ENCODE measurements at places on chromosomes 2 and 18.

- DNase-seq, result no peak
Measured at GRCh38 chr2:62303788-62304187, 107.9 kb downstream of the B3GNT2 start.

GRCh38 chr2:63249161-63249560 lies 198.5 kb downstream of the OTX1 start:
- DNase-seq, result no peak

GRCh38 chr2:162090109-162090508 lies 16.1 kb upstream of the DPP4 start:
- no peak for DNase-seq

- no peak for DNase-seq
Measured at GRCh38 chr2:3059141-3059925, 318.3 kb downstream of the EIPR1 start.

DNA sequence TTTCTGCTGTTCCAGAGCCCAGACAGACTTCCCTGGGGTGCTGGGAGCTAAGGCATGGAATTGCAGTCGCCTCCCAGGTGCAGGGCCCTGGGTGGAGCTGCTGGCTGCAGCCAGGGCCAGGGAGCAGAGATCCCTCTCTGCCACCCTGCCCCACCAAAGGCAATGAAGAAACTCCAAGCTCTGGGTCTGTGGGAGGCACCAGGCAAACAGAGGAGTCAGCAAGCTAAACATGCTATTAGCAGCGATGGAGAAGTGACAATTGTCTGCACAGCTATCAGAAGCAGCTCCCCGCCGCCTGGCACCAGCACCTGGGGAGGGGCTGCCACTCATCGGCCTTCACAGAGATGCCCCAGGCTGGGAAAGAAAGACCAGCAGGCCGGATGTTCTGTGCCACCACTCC lies 28.0 kb upstream of the COX5B start:
- no peak for DNase-seq

DNA sequence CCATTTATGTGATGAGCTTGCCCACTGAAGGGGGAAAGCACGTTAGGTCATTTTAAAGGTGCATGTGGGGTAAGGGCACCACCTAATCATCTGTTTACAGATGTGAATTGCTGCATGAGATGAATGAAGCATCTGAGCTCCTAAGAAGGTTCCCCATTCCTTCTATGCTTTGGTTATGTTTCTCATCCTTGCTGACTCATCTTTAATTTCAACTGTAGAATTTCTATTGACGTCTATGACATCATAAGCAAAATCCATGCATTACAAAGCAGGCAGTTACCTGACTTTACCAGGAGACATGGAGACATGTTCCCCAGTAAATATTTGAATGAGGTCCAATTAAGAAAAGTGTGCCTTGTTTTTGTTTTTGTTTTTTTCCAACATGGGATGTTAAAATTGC lies 2.8 kb downstream of the SNTG2 start:
- DNase-seq, result no peak

DNA sequence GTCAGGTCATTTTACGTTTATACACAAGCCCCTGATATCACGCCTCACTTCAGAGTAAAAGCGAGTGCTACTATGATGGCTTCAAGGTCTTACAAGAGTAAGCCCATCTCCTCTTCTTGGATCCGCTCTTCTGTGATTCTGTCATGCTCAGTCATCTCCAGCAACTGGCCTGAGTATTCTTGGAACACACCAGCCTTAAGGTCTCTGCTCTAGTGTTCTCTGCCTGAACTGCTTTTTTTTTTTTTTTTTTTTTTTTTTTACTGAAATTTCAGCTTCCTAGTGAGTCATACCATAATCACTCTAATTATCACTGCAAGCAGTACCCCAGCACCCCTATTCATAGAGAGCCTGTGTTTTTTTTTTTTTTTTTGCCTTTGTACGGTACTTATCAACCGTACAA lies 1228.9 kb downstream of the CNTNAP5 start:
- no peak for DNase-seq

DNA sequence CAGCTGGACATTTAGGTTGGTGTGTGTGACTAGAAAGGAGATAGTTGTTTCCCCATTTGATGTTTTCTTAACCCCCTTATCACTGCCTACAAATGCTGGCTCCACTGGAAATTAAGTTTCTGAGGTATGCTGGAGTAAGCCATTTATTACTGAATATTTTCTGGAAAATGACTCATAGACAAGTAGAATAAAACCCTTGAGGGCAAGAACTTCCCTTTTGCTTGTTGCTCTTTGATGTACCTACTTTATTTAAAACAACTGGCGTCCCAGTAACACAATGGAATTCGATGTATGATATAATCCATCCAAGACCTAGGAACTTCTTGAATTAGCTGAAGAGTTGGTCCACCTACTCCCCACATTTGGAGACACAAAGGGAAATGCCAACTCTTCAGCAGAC lies 33.3 kb upstream of the SESTD1 start:
- DNase-seq, result no peak

- DNase-seq, result no peak
Measured at GRCh38 chr2:54969940-54970338, 80.3 kb downstream of the RTN4 start.

- no peak for DNase-seq
Measured at GRCh38 chr2:105611811-105612424, 132.8 kb upstream of the NCK2 start.

DNA sequence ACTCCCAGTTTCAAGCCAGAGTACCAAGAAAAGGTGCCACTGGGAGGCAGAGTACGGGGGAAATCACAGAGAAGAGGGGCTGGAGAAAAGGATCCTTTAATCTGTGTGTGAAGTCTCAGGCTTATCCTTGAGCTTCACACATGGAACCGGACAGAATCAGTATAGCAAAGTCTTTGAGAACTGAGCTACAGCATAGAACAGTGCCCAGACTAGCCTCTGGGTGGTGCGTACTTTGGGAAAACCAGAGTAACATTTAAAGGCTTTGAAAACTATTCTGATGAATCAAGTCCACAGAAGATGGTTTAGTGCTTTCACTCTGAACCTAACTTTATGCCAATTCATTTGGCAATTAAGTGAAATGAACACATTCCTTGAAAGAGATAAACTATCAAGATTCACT lies 83.1 kb downstream of the BABAM2 start:
- DNase-seq, result no peak

DNA sequence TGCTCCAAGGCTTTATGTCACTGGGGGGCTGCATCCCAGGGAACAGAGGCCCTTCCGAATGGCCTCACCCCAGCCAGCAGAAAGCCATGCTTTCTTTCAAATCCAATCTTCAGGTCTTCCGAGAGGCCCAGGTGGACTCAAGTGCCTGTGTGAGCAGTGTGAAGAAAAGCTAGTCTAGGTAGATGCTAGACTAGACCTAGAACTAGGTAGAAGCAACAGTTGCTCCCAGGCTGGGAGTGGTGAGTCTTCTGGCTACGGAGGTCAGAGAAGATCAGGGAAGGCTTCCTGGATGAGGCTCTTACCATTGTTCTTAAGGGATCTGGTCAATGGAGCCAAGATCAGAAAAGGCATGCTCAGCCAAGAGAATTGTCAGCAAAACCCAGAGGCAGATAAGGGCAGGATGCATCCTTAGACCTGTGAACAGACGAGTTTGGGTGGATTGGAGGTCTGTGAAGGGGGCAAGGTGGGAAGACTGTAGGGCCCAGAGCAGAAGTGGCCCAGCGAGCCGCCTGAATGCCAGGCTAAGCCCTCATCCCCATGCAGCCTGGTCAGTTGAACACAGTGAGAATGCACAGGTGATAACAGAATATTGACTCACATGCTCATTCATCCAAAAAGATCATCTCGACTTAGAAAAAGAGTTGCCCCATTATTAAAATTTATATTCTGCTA lies 110.8 kb downstream of the SMAD7 start:
- no peak for DNase-seq

DNA sequence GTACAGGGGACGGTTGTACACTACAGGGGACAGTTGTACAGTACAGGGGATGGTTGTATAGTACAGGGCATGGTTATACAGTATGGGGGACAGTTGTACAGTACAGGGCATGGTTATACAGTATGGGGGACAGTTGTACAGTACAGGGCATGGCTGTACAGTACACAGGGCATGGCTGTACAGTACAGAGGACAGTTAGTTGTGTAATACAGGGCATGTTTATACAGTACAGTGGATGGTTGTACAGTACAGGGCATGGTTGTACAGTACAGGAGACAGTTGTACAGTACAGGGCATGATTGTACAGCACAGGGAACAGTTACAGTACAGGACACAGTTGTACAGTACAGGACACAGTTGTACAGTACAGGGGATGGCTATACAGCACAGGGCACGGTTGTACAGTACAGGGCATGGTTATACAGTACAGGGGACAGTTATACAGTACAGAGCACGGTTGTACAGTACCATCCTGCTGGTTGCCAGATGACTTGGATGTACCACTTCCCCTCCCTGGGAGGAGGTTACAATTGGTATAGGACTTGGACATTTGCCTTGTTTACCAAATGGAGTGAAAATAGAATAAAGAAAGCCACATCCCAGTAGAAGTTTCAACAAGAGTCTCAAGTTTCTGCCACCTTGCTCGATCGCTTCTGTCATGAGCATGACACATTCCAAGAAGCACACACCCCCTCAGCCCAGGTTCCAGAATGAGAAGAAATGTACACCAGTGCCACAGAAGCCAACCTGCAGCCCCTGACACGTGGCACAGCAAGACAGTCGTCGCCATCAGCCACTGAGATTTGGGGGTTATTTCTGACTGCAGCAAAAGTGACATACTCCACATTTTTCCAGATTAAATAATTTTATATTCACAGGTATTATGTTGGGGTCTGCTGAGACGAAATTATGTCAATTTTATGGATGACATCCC lies 16.0 kb downstream of the CYRIA start:
- DNase-seq, result no peak

GRCh38 chr2:145304501-145304900 lies 784.6 kb upstream of the ZEB2 start:
- no peak for DNase-seq

- peak; percentile 20 for DNase-seq
Measured at GRCh38 chr2:226300196-226300886, 499.3 kb downstream of the IRS1 start.

GRCh38 chr2:56185582-56186046 lies 1.8 kb downstream of the CCDC85A start:
- DNase-seq, result no peak

DNA sequence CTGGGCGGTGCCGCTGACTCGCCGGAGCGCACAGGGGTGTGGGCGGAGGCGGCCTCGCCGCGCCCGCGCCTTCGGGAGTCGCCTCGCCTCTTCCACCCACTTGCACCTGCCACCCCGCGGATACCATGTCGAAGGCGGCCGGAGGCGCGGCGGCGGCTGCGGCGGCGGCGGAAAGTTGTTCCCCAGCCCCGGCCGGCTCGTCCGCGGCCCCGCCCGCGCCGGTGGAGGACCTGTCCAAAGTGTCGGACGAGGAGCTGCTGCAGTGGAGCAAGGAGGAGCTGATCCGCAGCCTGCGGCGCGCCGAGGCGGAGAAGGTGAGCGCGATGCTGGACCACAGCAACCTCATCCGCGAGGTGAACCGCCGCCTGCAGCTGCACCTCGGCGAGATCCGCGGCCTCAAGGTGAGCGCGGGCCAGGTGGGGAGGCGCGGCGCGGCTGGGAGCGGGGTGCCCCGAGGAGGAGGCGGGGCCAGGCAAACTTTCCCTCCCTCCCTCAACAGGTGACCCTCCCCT lies 766 bp downstream of the CCDC85A start:
- peak; percentile 14 for DNase-seq

DNA sequence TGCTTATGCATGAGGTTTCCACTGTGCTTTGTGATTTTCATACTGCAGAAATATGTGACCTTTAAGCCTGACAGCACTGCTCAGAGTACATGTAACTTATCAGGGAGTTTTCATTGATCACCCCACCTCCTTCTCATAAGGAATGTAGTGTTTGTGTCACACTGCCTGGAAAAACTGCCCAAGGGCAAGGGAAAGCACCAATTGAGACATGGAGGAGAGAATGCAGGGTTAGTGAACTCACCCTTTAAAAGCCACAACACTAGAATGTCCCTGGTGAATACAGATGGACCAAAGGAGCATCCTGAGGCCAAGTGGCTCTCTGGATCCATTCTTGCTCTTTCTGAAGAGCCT lies 147.2 kb upstream of the SPATS2L start:
- no peak for DNase-seq

GRCh38 chr2:169036736-169037440 lies 5.8 kb upstream of the ABCB11 start:
- no peak for DNase-seq

DNA sequence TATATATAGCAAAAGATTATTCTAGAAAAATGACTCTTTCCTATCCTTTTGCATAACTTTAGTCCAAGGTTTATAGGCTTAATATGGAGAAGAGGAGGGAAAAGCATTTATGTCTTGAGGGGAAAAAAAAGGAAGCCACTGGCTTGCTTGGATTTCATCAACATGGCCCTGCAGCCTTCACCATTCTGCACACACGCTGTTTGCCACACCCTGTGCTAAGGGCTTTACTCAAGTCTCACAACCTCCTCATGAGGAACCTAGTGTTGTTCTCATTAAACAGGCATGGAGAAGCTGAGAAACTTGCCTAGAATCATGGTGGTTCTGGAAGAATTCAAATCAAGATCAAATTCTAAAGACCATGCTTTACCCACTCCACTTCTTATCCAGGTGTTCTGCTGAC lies 117.3 kb upstream of the TTC39C start:
- no peak for DNase-seq

- DNase-seq, result no peak
Measured at GRCh38 chr2:21381421-21381820, 257.7 kb downstream of the TDRD15 start.

- peak; percentile 76 for DNase-seq
Measured at GRCh38 chr18:3454365-3455089, 4.6 kb downstream of the TGIF1 start.

DNA sequence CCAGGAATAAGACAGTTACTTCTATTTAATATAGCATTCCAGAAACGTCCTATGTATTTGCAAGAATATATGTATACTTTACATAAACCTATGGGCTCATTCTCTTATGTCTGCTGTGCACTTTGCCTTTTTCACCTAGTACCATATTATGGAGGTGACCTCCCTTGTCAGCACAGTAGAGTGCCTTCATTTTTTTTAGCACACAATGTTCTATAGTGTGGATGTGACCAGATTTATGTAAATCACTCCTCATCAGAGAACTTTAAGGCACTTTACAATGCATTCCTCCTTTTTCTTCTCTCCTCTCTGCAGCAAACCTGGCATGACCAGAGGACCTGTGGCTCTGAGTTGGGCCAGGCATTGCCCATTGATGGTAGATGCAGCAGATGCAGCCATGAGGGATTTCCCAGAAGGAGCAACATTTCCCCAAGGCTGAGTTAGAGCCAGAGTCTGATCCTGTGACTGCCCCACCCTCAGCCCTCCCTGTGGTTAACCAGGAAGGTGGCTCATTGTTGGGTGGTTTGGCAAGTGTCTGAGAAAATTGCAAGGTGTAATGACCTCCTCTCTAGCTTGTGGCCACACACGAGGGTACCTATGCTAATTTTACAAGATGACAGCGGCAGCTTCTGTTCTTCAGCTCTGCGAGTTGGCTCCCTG lies 76.5 kb upstream of the DLX2 start:
- DNase-seq, result no peak

GRCh38 chr2:43346602-43347567 lies 120.5 kb upstream of the ZFP36L2 start:
- no peak for DNase-seq

DNA sequence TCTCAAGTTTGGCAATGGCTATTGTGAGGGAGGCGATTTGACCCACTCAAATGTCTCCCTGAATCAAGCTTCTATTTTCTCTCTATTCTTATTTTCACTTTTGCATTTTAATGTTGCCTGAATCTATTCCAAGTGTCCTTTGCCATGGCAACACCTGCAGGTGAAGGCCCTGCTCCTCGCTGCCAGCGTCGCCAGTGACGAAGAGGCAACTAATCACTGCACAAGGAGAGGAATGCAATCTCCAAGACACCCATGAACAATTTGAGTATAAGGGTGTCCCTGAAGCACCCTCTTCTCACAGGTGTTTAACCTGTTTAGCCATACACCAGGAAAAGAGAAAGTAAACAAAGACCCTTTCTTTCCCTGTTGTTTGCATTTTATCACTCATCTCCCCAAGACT lies 165.6 kb upstream of the VRK2 start:
- no peak for DNase-seq

Measured in NAMALWA (cell line).